ENCODE measurements at places on chromosomes 16 and 17. TPM values are rescaled to one million over a fixed set of nuclear protein-coding genes. Genes with fewer than 3 reads are reported as not detected.

GRCh38 chr17:73166731-73167581 is 2.1 kb downstream of the SSTR2 start:
- DNase-seq, result no peak

DNA sequence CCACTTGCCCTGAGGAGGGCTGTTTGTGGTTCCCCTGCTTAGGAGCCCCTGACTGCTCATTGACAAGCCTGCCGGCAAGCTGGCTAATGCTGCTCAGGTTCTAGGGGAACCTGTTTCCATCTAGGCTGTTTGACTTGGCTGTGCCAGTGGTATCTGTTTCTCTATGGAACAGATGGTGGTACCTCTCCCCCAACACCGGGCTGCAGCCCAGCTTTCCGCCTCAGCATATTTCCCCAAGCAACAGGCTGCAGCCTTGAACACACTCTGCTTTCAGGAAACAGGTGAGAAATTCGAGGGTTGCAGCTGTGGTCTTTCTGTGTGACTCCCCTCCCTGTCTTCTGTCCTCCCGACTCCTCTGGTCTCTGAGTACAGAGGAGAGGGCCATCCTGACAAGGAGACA is 132.3 kb downstream of the TMEM132E start:
- DNase-seq, result no peak

DNA sequence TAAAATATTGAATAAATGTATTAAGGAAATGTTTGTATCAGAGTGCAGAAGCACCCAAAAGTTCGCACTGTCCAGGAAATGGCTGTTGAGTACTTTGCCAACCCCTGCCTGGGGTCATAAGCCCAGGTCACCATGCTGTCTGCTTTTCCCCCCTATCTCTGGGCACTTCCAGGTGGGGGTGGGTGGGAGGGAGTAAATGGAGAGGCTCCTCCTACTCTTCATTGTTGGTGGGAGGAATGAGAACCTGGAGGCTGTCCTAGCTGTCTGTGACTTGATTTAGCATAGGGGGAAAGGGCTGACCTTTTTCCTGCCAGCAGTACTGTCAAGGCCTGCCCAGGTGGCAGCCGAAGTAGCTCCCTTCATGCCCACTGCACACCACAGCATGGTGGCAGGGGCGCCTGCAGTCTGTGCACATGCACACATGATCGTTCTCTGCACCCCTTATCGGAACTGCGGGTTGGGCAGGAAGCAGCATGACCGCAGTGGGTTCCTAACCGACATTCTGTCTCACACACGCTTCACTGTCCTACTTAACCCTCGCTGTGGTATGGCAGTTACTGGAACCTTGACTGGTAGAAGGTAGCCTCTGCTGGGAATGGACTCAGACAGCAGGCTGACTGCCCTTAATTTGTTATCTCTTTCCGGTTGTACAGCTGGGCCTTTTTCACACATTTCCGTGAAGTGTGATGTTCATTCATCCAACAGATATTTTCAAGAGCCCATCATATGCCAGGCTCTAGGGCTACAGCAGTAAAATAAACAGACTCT is 41.5 kb downstream of the LDHD start:
- peak; percentile 96 for DNase-seq

DNA sequence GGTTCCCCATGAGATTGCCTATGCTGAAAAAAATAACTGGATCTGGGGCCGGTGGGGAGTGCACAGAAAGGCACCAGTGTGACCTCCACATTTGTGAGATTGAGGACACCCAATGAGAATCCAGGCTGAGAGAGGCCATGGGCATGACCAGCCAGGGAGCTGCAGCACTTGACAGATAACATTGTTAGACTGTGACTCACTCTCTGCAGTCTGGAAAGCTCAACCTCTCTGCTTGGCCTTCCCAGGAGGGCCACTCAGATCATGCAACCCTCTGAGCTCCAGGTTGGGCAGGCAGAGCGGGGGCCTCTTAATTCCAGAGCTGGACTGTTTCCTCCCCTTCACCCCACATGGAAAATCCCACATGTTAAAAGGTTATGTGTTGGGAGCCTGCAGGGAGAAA is 30.1 kb downstream of the FZD2 start:
- no peak for DNase-seq

DNA sequence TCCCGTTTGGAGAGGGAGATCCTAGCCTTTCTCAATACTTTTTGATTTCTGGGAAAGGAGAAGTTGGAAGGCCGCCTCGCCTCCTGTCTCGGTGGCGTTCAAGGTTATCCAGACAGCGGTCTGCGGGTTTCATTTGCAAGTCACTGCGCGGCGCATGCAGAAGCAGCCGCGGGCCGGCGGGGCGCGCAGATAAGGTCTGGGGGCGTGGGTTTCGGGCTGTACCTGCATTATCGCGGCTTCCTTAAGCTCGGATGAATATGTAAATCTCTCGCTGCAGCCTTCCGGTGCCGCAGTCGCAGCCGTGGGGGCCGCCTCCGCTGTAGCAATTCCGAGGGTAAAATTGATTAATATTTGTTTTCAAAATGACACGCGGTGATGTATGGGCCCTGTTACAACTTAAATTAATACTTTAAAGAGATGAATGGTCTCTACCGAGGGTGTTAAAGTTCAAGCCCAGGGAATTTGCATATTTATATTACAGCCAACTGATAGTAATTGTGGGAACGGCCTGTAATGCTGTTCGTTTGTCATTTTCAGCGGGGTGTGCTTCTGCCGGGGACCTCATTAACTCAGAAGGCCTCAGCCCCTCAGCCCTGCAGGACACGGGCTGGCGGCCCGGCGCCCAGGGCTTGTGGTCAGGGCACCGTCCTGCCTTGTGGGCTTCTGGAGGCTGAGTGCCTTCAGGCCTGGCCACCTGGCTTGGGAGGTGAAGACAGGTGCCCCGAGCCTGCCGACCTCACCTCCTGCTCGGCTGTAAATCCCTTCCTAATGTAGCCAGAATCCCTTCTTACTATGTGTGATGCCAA is 99.4 kb downstream of the CYLD start:
- DNase-seq, result no peak

DNA sequence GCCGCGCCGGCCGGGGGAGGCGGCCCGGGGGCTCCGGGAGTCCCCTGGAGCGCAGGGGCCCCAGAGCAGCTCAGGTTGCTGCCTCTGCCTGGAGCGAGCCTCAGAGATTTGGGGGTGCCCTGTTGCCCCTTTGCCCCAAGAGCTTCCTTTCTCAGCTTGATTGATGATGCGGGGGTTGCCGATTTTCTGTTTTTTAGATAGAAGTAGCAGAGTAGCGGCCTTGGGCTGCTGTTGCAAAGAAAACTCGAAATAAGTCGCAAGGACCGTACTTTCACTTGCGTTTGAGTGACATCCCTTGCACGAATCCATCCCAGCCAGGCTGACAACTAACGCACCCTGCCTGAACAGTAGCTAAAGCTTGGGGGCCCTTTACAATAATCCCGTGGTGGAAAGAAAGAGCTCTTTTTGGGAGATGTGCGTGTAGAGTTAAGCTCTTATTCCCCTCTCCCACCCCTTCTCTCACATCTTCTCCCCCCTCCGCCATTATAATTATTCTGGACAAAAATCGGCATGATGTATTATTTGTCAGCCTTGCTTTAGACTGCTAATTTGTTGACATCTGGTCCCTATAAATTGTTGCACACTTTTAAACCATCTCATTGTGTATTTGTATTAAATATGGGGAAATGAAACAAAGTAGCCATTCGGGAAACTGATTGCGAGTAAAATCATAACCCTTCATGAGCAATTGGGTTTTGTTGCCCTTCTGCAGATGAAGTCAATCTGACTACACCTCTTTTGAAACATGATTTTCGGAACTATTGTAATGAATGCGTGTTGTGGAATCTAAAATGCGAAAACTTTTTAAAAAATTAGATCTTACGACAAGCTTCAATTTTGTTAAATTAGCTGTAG is 873 bp downstream of the USP10 start:
- no peak for DNase-seq

DNA sequence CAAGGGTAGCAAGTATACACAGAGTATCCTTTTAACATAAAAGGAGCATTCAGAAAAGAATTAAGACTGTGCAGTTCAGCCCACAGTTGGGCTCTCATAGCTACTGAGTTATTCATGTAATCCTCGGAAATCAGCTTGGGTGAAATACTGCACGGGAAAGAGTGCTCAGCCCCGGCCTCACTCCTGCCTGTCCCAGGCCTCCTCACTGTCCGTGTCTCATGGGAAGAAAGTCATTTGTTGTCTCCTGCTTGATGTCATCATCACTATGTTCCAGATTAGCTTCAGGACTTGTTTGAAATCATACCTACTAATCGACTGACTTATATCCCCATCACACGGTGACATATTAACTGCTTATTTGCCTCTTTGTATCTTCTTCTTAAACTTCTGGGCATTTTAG is 223.3 kb upstream of the CHMP6 start:
- no peak for DNase-seq

GRCh38 chr16:12286964-12287363 is 310.4 kb downstream of the SNX29 start:
- no peak for DNase-seq

DNA sequence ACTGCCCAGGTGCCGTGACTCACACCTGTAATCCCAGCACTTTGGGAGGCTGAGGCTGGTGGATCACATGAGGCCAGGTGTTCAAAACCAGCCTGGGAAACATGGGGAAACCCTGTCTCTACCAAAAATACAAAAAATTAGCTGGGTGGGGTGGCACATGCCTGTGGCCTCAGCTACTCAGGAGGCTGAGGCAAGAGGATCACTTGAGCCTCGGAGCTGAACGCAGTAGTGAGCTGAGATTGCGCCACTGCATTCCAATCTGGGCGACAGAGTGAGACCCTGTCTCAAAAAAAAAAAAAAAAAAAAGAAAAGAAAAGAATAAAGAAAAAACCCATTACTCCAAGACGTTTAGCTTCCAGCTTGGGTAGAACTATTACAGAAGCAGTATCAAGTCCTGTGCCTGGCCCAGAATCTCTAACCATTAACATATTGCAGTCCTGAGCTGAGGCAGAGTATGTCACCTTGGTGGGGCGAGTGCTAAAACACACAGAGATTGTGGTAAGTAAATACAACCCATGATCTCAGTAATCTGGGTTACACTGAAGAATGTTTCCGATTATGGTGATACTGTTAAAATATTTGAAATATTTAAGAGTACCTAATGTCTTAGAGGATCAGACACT is 23.2 kb upstream of the CFAP20 start:
- DNase-seq, result no peak

- peak; percentile 64 for DNase-seq
Observed at GRCh38 chr16:19127205-19127604, 13.4 kb downstream of the ITPRIPL2 start.

DNA sequence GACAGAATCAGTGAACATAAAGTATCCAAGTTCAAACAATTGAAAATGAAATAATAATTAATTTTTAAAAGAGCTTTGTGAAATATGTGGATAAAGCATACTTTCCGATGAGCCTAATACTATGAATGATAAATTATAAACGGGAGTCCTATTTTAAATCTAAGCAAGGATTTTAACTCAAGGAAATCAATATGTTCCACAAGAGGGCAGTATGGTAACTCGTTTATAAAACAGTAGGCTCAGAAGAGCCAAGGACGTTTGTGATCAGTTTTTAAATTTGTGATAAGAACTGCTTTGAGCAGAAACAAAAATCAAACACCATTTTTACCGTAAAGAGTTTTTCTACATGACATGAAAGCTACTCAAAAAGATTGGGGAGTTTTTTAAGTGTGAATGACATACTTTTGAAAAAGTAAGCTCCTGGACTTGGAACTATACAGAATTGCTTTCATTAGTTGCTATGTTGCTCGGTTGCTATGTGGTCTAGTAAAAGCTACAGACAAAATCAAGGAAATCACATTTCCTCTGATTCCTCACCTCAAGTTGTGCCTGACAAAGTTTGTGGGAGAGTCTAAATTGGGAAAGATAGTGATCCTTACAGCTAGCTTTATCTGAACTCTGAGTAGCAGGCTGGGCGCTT is 11.8 kb upstream of the TEKT1 start:
- DNase-seq, result no peak

DNA sequence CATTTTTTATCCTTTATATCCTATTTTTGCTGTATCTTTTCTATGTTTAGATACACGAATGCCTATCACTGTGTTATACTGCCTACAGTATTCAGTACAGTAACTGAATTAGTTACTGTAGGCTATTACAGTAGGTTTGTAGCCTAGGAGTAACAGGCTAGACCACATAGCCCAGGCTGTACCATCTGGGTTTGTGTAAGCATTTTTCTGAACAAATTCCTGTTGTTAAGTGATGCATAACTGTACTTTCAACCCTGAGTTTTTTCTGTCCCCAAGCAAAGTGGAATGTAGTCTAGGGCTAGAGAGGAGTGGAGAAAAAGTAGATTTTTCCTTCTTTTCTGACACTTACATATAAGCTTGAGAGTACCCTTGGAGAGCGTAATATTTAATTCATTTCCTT is 282.1 kb downstream of the HS3ST3B1 start:
- no peak for DNase-seq

DNA sequence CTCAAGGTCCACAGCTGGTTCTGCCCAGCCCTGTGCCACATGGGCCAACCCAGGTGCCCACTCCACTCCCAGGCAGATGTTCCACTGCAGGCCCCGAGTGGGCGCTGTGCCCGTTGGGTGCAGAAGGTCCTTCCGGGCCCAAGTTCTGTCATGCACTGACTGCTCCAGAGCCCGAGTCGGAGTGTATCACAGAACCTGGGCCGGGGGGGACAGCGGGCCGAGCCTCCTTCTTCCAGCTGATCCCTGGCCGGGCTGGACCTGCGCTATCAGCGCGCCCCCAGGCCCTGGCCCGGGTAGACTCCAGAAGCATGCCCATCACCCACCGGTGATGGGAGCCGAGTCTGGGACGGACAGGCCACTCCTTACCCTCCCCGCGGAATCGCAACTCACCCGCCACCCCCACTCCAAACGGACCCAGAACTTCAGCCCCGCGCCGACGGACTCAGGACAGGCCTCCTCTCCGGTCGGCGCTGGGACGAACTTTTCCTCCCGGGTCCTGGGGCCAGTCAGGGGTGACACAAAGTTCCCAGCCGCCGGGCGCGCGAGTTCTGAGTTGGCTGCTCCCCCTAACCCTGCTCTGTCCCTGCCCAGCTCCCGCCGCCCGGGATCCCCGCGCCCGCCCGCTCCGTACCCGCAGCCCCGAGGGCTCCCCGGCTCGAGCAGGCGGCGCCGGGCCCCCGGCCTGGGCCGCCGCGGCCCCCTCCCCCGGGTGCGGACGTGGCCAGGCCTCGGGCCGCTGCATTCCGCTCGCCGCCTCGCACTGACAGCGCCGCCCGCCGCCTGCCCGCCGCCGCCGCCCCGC is at the start of gene COPZ2:
COPZ2 (minus strand) TSS at position 762 of the 802 bp plus-strand sequence; CDS start at position 742, 20 bp downstream.
- no peak for DNase-seq

- no peak for DNase-seq
Observed at GRCh38 chr17:60415146-60415545, 7.1 kb upstream of the CHCT1 start.

- DNase-seq, result no peak
Observed at GRCh38 chr16:53662072-53662471, 41.6 kb downstream of the RPGRIP1L start.

- DNase-seq, result no peak
Observed at GRCh38 chr16:49623501-49624266, 232.2 kb downstream of the ZNF423 start.

GRCh38 chr17:10370016-10370608 is 2.7 kb downstream of the MYH13 start:
- no peak for DNase-seq

TBX2 gene
- not detected for polyA plus RNA-seq

GRN gene
- 351 TPM for polyA plus RNA-seq

SNAI3 gene
- 7.1 TPM for polyA plus RNA-seq

KCNJ2 gene
- 3.3 TPM for polyA plus RNA-seq

CMTM2 gene
- not detected for polyA plus RNA-seq

KRTAP9-4 gene
- polyA plus RNA-seq, result not detected

CTRL gene
- 3.3 TPM for polyA plus RNA-seq
